HL-60 (cell line): ENCODE measurements at places on chromosomes 13 and 19.

GRCh38 chr19:34556488-34556887, 74.9 kb downstream of the WTIP start:
- no peak for DNase-seq

GRCh38 chr19:31325342-31325741, 23.9 kb downstream of the TSHZ3 start:
- DNase-seq, result no peak

DNA sequence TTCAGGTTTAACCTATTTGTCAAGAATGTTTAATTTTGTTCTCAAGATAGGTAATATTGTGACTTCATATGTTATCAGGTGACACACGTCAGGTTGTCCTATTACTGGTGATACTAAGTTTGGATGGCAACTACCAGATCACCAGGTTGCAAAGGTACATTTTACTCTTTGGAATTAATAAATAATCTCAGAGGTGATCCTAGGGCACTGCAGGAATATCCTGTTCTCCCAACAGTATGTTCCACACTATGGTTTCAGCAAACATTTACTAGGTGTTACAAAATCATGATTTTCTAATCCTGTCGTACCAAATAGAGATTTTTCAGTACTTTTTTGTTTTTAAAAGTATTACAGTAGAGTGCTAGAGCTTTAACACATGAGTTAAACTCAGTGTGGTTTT, 29.3 kb upstream of the MYCBP2 start:
- no peak for DNase-seq

DNA sequence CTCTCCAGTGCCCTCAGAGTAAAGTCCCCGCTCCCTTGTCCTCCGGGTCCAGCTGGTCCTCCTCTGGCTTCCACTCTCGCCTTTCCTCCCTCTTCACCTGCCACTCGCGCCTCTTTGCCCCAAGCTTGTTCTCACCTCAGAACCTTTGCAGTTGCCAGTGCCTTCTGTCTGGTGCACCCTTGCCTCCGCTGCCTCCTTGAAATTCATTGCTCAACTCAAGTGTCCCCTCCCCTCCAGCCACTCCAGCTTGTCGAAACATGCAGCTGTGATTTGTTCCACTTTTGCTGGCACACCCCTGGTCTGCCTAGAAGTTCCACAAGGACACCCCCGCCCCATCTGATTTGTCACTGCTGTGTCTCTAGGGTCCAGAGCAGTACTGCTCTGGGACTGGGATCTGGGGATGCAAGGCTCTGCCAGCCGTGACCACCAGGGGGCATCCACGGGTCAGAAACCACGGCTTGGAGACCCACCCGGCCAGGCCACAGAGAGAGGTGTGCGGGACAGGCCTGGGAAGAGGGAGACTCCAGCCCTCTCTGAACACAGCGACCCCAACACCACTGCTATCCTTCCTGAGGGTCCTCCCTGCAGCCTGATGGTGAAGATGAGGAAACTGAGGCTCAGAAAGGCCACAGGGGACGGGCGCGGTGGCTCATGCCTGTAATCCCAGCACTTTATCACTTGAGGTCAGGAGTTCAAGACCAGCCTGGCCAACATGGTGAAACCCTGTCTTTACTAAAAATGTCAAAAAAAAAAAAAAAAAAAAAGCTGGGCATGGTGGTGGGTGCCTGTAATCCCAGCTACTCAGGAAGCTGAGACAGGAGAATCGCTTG, 49.9 kb downstream of the AP1M1 start:
- peak; percentile 81 for DNase-seq

- no peak for DNase-seq
Observed at GRCh38 chr13:102642475-102642874, 45.7 kb downstream of the TPP2 start.

GRCh38 chr13:48477191-48477855, 55.6 kb downstream of the RCBTB2 start:
- no peak for DNase-seq

- DNase-seq, result no peak
Observed at GRCh38 chr13:45770886-45771285, 68.8 kb downstream of the CBY2 start.
